Hematopoietic multipotent progenitor cell treated with erythropoietin and hydrocortisone succinate and interleukin-3 and kit ligand, for 4 days (in vitro differentiated cells): ENCODE measurements at places on chromosomes 11 and 22.
A peak's percentile ranks its signal among the peaks of the same experiment; 100 is the strongest.

- DNase-seq = no peak
Measured at GRCh38 chr22:41305646-41306045, 4.3 kb downstream of the ZC3H7B start.

DNA sequence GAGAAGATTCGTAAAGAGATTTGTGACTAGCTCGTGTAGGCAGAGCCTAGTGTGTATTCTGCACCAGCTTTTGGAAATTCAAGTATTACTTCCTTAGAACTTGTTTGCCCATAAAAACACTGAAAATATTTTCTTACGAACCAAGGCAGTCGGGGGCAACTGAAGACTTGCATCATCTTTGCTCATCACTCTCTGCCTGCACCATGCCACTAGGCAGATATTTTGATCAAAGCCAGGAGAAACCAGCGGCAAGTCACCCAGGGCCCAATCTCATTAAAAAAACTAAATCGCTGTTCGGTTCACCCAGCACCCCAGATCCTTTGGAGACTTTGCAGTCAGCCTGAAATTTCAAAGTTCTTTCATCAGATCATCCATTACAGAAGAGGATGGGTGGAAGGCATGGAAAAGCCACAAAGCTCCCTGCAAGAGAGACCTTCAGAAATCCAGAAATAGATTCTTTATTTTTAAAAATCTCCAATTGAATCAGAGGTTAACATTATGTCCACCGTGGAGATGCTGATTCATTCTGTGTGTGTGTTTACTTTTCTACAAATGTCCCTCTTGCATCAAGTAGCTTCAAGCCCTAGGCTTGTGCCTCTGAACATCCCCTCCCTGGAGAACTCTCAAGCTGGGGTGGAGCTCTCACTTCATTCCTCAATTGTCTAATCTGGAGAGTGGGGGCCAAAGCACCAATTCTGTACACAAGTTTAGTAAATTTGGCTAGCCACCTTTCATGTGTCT, 78.4 kb downstream of the ETS1 start:
- no peak for DNase-seq

DNA sequence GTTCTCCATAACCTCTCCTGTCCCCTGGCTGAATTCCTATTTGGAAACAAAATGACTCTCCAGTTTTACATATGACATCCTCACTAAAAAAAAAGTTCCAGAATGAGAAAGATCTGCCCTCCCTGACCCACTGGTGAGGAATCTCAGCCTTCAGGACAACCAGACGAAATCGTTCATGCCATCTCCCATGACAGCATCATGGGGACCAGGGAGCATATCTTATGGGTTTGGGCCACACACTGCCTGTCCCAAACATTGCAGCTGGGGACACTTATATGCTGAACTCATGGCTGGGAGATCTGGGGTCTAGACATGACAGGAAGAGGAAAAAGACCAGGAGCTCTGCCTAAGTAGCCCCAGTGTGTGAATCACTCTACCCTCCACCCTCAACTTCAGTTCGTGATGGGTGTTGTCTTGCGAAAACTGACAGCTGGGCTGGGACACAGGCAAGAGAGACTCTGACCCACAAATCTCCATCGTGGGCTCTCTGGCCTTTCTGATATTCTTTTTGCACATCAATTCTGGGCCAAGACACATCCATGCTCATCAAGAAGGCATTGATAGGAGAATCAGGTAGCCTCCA, 102.0 kb downstream of the ZNF280B start:
- no peak for DNase-seq

DNA sequence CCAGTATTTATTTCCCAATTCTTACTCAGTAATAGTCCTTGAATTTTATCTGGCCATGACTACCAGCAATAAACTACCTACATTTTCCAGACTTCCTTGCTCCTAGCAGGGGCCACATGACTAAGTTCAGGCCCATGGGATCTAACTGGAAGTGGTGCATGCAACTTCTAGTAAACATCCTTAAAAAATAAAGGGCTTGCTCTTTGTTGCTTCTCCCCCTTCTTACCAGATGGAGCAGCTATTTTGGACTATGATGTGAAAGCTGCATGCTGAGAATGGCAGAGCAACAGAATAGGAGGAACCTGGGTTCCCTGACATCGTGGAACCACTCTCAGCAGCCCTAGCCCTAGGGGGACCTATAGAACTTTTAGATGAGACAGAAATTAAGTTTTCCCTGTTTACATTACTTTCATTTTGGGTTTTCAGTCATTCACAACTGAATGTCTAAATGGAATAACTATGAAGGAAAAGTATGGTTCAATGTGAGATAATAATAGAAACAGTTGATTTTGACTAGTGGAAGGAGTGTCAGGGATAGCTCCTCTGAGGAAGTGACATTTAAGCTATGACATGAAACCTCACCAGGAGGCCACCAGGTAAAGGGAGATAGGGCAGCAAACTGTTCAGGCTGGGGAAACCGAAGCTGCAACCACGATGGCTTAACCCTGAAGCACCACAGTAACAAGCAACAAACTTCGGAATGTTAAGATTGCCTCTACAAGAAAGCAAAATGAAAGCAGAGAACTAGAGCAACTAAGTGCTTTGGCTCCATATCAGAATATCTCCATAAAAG, 48.9 kb downstream of the PHF21A start:
- DNase-seq = no peak

DNA sequence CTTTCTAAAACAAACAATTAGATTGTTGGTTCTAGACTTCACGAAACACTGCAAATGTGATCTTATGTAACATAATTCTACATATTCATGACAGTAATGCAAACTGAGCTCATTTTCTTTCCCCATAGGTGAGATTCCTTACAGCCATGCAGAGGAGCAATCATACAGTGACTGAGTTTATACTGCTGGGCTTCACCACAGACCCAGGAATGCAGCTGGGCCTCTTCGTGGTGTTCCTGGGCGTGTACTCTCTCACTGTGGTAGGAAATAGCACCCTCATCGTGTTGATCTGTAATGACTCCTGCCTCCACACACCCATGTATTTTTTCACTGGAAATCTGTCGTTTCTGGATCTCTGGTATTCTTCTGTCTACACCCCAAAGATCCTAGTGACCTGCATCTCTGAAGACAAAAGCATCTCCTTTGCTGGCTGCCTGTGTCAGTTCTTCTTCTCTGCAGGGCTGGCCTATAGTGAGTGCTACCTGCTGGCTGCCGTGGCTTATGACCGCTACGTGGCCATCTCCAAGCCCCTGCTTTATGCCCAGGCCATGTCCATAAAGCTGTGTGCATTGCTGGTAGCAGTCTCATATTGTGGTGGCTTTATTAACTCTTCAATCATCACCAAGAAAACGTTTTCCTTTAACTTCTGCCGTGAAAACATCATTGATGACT, 1.5 kb downstream of the OR9G1 start:
- no peak for DNase-seq

GRCh38 chr22:46538814-46539160, 1.4 kb upstream of the CELSR1 start:
- no peak for DNase-seq

- DNase-seq = no peak
Measured at GRCh38 chr11:83523676-83524075, 237.5 kb upstream of the CCDC90B start.

DNA sequence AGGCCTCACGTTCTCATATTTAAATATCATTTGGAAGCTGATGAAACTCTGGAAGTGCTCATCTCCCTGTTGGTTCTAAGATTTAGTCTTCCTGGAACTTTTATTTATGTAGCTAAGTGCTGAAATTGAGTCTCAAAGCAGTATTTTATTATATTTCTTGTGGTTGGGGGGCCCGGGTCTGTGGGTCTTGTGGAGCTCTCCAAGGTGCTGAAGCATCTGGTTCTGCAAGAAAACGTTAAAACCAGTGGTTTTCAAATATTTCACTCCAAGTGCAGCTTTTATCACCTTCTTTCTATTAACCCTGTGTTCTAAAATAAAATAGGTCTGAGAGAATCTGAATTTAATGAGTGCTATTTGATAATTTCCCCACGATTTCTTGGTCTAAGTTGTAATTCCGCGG, 1404.8 kb downstream of the TBC1D22A start:
- peak; percentile 32 for DNase-seq

- no peak for DNase-seq
Measured at GRCh38 chr22:38208551-38208968, 6.8 kb downstream of the MAFF start.

DNA sequence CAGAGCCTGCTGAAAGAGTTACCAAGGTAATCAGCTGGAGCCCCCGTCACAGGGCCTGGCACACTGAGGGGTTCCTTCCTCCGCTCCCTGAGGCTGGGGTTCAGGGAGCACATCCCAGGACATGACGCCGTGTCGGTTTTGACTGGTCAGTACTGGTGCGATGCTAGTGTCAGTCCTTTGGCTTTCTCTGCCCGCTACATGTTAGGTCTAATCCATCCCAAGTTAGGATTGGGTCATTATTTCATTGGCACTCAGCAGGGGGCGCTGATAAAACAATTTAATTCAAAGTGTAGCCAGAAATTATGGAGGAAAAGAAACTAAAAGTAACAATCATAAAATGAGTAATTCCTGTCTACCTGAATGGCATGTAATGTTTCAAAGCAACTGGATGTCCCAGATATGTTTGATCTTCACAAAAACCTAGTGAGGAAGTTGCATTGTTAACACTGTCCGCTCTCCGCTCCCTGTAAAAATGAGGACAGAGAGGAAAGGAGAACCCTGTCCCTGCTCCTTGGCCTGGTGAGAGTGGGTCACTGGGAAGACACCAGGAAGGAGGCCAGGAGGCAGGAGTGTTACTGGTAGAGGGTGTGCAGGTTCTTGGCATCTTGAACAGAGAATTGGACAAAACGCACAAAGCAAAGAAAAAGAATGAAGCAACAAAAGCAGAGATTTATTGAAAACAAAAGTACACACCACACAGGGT, 27.1 kb downstream of the TSKU start:
- peak; percentile 75 for DNase-seq

DNA sequence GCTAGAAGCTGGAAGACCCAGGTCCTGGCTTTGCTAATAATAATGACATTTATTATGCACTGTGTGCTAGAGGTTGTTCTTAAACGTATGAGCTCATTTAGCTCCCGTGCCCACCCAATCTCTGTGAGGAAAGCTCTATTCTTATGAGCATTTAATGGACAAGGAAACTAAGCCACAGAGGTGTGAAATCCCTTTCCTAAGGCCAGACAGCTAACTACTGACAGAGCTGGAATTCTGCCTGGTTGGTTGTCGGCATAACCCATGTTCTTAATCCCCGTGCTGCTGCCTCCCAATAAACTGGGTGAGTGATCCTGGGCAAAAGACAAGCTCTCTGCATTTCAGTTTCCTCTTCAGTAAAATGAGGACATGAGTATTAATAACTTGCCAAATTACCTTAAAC, 49.4 kb downstream of the SNX19 start:
- no peak for DNase-seq

DNA sequence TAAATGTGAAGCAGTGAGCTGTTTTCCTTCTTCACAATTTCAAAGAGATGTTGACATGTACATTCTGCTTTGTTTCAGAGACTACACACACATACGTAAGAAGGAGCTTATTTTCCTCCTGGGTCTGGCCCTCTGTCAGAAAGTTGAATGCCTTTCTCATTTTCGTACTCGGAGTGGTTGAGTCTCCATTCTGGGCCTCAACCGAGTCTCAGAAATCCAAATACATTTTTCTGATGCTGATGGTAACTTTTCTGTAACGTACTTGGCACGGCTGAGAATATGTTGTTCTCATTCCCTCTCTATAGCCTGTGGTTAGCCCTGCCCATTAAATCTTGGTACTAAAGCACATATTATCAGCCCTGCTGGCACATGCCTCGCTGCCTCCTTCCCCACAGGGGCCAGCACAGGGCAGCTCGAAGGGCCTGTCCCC, 25.3 kb downstream of the PARVA start:
- DNase-seq = no peak

DNA sequence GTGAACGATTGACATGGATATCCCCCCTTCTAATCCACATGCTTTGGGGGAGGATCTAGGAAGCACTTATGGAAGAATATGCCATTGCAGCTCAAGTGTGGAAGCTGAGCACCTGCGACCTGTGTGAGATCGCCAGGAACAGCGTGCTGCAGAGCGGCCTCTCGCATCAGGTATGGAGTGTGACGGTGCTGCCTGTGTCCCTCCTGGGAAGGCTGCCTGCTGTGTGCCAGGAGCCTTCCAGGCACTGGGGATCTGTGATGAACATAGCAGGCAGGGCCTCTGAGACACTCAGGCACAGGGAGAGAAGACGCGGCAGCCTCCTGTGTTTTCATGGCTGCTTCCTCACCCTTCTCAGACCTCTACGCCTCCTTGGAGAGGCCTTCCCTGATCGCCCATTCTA, 36.5 kb downstream of the RNF141 start:
- no peak for DNase-seq

DNA sequence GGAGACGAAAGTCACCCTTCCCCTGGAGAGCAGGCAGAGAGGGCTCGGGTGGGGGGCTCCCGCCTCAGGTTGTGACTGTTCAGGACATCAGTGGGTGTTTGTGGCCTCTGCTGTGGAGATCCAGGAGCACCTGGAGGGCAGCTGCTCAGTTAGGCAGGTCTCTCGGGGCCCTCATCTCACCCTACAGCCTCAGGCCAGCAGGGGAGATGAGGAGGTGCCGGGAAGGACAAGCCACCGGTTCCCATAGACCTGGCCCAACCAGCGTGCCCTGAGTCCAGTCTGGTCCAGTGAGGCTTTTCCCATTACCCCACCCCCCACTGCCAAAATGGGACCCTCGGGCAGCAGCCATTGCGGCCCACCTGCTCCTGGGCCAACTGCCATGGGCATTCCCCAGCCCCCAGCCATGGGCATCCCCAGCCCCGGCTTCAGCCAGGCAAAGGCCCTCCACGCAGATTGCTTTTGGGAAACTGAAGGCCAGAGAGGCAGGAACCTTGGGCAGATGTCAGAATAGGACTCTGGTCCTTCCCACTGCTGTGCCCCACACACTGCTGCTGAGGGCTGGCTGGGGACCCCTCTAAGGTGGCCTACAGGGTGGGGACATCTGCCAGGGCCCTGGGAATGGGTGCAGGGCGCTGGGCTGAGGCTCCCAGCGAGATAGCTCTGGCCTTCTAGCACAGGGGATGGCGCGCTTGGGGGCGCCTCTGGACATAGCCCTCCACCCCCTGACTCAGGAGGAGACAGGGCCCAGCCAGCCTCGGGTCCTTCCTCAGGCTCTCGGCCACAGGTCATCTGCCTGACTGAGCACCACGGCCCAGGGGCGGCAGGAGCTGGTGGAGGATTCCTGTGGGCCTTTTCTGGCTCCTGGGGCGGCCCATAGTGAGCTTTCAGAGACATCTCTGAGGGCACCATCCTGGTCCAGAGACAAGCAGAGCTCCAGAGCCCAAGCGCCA, 4.8 kb downstream of the PIM3 start:
- DNase-seq = no peak

DNA sequence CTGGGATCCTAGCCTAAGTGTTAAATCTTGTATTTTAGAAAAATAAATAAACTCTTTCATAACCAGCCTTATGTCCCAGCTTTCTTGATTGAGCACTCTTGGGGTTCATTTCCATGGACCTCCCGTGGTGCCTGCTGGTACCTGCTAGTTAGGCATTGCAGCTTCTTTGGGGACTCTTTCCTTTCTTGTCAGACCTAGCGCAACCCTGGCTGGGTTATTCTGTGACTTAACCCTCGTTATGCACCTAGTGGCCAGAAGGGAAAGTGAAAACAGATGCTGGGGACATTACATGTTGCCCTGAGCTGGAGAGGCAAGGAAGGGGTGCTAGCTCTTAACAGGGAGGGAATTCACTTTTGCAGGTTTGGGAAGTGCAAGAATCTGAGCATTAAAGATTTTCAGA, 46.8 kb downstream of the APIP start:
- DNase-seq = peak; percentile 23
